ENCODE measurements at places on chromosomes 7 and 10. TPM values are rescaled to one million over a fixed set of nuclear protein-coding genes. Genes with fewer than 3 reads are reported as not detected.

DNA sequence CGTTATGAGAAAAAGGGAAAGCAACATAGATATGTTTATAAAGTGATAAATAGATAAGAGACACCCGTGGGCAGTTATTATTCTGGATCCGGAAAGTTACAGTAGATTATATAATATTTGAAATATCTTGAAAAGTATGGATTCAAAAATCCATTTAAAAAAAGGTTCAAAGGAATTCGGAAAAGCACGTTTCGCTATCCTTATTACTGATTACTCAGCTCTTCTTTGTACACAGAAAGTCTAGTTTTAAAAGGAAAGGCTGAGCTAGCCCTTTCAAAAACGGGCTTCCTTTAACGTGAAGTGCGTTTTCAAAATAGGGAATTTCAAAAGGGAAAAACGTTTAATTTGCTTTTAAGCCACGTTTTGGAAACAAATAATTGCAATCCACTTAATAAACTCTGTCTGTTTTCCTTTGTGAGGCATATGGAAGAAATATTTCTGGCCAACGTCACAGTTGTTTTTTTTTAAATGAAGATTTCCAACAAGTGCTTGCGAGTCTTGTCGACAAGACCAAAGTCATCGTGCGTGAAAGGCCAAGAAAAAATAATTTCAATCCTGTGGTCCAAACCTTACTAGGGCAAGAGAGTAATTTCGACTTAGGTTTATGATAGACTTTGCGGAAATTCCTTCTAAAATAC lies 2.2 kb upstream of the SKIDA1 start:
- peaks cover 48% of the 10 kb centered on the region for H3K4me1 ChIP-seq
- H3K4me3 ChIP-seq: peak overlapping the region; percentile 86
- no peaks in the 10 kb centered on the region for H3K27me3 ChIP-seq
- H3K36me3 ChIP-seq: no peaks in the 10 kb centered on the region

Gene FRG2B
- total RNA-seq: not detected

Gene FBXL13
- 2.2 TPM for total RNA-seq

GRCh38 chr7:46209611-46210388 lies 288.7 kb upstream of the IGFBP3 start:
- no peaks in the 10 kb centered on the region for H3K27me3 ChIP-seq
- no peak overlapping the region for H3K4me3 ChIP-seq
- peaks cover 2% of the 10 kb centered on the region for H3K4me1 ChIP-seq
- DNase-seq: no peak

Gene CDK1
- total RNA-seq: 92.8 TPM

DNA sequence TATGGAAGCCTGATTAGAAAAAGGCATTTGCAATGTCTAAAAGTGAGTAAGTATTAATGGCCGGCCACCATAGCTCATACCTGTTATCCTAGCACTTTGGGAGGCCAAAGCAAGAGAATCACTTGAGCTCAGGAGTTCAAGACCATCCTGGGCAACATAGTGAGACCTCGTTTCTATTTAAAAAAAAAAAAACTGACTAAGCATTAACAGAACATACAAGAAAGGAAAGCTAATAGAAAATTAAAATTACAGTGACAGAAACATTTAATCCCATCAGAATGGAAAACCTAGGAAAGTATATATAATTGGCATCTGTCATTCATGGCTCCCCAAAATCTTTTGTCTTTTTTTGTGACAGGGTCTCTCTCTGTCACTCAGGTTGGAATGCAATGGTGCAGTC lies 55.9 kb downstream of the AOC1 start:
- no peak overlapping the region for H3K4me3 ChIP-seq
- no peaks in the 10 kb centered on the region for H3K36me3 ChIP-seq
- DNase-seq: no peak
- peaks cover 11% of the 10 kb centered on the region for H3K4me1 ChIP-seq

DNA sequence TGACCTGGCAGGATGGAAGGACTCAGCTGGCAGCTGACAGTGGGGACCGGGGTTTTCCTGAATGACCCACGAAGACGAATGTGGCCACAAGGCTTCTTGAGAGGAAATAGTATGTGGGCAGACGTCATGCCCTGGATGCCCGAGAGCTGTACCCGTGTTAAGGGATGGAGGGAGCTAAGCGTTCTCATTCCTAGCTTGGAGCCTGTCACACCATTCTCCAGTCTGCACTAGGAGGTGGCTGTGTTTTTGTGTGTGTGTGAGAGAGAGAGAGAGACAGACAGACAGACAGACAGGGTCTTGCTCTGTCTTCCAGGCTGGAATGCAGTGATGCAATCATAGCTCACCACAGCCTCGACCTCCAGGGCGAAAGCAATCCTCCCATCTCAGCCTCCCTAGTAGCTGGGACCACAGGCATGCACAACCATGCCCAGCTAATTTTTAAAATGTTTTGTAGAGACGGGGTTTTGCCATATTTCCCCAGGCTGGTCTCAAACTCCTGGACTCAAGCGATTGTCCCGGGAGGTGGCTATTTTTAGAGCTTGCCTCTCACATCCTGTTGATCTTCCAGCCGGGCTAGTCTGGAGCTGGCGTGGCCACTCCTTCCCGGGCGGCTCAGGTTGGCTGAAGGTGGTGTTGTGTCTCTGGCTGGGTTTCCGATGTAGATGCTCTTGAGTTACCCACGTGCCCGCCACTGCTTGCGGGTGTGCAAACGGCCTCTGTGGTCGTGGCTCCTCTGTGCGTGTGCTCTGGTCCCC lies 2.1 kb downstream of the AMZ1 start:
- no peak overlapping the region for H3K4me3 ChIP-seq
- no peak for DNase-seq
- no peaks in the 10 kb centered on the region for H3K36me3 ChIP-seq
- no peak overlapping the region for H3K27ac ChIP-seq

GRCh38 chr7:100613412-100614175 lies 1.3 kb downstream of the MOSPD3 start:
- H3K4me3 ChIP-seq: peak overlapping the region; percentile 94
- no peak for DNase-seq
- H3K36me3 ChIP-seq: peaks cover 4% of the 10 kb centered on the region
- H3K27ac ChIP-seq: peak overlapping the region; percentile 63
- peaks cover 5% of the 10 kb centered on the region for H3K4me1 ChIP-seq

GRCh38 chr10:128064108-128064969 lies 61.9 kb downstream of the MKI67 start:
- H3K36me3 ChIP-seq: no peaks in the 10 kb centered on the region
- no peak overlapping the region for H3K4me3 ChIP-seq
- no peaks in the 10 kb centered on the region for H3K27me3 ChIP-seq

GRCh38 chr7:7103343-7104313 lies 78.7 kb upstream of the C1GALT1 start:
- peaks cover 65% of the 10 kb centered on the region for H3K4me1 ChIP-seq
- 0 out of 2 replicates have a peak overlapping the region, but pooled peaks have one; percentile 0 for H3K27ac ChIP-seq
- no peak for DNase-seq
- H3K27me3 ChIP-seq: no peaks in the 10 kb centered on the region

DNA sequence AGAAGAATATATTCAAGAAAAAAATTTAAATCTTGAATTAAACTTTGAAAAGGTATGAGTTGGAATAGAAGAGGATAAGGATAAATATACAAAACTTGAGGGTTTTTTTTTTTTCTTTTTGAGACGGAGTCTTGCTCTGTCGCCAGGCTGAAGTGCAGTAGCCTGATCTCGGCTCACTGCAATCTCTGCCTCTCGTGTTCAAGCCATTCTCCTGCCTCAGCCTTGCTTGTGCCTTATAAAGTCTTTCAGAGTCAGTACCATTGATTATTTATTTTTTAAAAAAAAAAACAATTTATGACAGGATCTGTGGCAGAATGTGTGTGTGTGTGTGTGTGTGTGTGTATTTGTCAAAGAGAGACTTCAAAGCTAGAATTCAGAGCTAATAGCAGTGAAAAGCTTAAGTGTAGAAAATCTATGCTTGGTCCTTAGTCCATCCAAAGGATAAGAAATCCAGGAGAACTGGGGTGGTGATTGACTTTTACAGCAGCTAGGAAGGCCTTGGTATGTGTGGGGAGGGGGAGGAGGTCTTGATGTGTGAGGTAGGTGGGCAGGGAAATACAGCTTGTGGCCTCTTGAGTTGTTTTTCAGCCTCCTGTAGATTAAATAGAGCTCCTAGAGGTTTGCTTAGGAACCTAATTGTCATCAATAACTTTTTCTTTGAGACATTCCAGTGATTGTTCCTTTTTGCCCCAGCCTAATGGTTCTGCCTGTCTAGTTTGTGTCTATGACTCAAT lies 2.4 kb downstream of the HECTD2 start:
- no peak overlapping the region for H3K27ac ChIP-seq
- no peak overlapping the region for H3K4me3 ChIP-seq
- H3K4me1 ChIP-seq: peaks cover 31% of the 10 kb centered on the region
- no peak for DNase-seq
- no peaks in the 10 kb centered on the region for H3K36me3 ChIP-seq
- peaks cover 4% of the 10 kb centered on the region for H3K27me3 ChIP-seq

DNA sequence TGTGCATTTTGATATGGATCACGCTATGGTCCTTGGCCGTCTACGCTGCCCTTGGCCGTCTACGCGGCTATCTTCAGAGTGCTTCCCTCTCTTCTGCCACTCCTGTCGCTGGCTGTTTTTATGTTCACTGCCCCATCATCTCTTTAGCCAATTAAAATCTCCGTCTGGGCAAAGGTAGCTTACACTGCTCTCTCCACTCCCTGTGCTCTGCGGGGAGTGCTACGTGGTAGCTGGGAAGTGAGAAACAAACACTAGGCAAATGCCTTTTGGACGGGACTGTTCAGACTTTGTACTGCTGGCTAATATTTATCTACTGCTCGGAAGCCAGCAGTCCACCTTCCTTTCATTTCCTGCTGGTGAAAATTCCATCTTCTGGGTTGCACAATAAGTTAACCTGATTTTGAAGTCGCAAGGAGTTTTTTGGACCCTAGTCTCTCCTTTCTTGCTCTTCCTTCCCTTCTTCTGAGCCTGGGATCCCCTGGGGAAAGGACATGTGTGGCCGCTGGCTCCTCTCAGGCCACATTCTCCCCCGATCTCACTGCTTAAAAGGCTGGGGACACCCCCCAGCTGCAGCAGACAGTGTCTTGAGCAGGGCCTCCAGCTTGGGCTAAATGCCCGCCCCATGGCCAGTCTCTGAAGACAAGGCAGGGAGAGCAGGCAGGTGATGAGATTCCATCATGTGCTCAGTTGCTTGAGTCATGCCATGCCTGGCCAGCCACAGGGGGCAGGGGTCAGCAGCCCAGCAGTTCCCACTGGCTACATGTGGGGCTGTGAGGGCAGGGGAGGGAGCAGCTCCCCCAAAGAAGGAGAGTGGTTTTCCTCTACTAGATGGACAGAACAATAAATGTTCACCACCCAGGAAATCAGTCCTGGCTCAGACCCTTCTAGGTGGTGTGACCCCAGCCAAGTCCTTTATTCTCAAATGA lies 25.5 kb upstream of the RBM33 start:
- H3K27me3 ChIP-seq: no peaks in the 10 kb centered on the region
- H3K36me3 ChIP-seq: peaks cover 33% of the 10 kb centered on the region
- H3K4me3 ChIP-seq: no peak overlapping the region
- H3K4me1 ChIP-seq: peaks cover 6% of the 10 kb centered on the region
- H3K27ac ChIP-seq: no peak overlapping the region

Gene ASAH2
- total RNA-seq: 2.3 TPM

DNA sequence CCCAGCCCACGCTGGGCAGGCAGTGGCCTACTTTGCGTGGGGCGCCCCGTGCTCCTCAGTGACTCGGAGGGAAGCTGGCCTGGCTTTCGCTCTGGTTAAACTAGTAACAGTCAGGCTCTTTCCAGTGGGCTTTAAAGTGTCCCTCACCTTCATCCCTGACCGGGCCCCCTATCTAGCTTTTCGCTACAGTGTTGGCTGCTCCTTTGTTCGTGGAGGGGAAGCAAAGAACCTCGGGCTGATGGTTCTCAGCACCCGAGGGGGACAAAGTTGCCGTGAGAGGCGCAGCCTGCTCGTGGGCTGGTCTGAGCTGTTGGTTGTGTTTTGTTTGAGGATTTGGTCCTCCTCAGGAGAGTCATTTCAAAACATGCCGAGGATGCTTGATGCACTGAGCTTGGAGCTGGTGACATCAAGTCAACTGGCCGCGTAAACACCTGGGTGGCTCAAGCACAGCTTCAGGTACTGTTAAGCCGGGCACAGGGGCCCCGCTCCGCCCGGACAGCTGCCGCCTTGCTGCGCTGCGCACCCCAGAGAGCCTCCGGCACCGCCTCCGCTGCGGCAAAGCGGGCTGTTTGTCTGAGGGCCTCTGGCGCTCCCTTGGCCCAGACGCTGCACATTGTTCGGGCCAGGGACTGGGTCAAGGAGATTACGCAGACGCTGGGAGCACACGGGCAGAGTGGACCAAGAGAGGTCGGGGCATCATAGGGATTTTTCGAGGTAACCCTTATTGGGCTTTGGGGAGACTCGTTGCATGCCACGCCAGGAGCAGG lies 1.6 kb downstream of the DLX6 start:
- peaks cover 42% of the 10 kb centered on the region for H3K4me1 ChIP-seq
- peaks cover 3% of the 10 kb centered on the region for H3K36me3 ChIP-seq
- H3K27me3 ChIP-seq: peaks cover 97% of the 10 kb centered on the region
- DNase-seq: no peak

- H3K27me3 ChIP-seq: no peaks in the 10 kb centered on the region
- H3K4me1 ChIP-seq: peaks cover 3% of the 10 kb centered on the region
- no peak overlapping the region for H3K4me3 ChIP-seq
- no peak overlapping the region for H3K27ac ChIP-seq
These were observed 921.3 kb upstream of the AUTS2 start for GRCh38 chr7:68676813-68677535.

DNA sequence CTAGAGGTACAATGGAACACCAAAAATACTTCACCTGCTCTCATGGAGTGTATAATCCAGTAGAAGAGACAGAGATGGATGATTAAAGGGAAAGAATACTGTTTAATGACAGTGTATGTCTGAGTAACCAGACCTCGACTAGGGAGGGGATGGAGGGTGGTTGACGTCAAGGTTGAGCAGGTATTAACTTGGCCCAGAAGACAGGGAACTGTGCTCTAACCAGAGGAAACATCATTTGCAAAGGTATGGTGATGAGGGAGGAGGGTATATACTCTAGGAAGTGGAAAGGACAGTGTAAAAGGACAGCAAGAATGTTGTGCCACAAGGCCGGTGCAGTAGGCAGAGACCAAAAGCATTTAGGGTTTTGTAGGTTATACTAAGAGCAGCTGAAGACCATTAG lies 2.9 kb downstream of the MIOS start:
- no peaks in the 10 kb centered on the region for H3K27me3 ChIP-seq
- H3K36me3 ChIP-seq: peaks cover 27% of the 10 kb centered on the region
- no peak overlapping the region for H3K27ac ChIP-seq
- peaks cover 20% of the 10 kb centered on the region for H3K4me1 ChIP-seq
- DNase-seq: no peak
- H3K4me3 ChIP-seq: no peak overlapping the region

Gene BTBD16
- total RNA-seq: not detected

Gene OIT3
- not detected for total RNA-seq

- H3K27me3 ChIP-seq: no peaks in the 10 kb centered on the region
- H3K36me3 ChIP-seq: no peaks in the 10 kb centered on the region
- H3K4me3 ChIP-seq: no peak overlapping the region
- no peak for DNase-seq
These were observed 31.7 kb upstream of the DNMBP start for GRCh38 chr10:100041306-100042002.

- H3K36me3 ChIP-seq: no peaks in the 10 kb centered on the region
- H3K4me3 ChIP-seq: no peak overlapping the region
- no peak overlapping the region for H3K27ac ChIP-seq
- DNase-seq: peak; percentile 79
- H3K27me3 ChIP-seq: no peaks in the 10 kb centered on the region
These were observed 84.0 kb downstream of the ANLN start for GRCh38 chr7:36473454-36474282.

GRCh38 chr10:12418725-12419261 lies 69.4 kb downstream of the CAMK1D start:
- DNase-seq: no peak
- no peaks in the 10 kb centered on the region for H3K27me3 ChIP-seq
- no peak overlapping the region for H3K27ac ChIP-seq
- no peaks in the 10 kb centered on the region for H3K4me1 ChIP-seq
- H3K4me3 ChIP-seq: no peak overlapping the region

Data from WTC11 (cell line).